ENCODE measurements at places on chromosomes 16 and 17.
A peak's percentile ranks its signal among the peaks of the same experiment; 100 is the strongest.

DNA sequence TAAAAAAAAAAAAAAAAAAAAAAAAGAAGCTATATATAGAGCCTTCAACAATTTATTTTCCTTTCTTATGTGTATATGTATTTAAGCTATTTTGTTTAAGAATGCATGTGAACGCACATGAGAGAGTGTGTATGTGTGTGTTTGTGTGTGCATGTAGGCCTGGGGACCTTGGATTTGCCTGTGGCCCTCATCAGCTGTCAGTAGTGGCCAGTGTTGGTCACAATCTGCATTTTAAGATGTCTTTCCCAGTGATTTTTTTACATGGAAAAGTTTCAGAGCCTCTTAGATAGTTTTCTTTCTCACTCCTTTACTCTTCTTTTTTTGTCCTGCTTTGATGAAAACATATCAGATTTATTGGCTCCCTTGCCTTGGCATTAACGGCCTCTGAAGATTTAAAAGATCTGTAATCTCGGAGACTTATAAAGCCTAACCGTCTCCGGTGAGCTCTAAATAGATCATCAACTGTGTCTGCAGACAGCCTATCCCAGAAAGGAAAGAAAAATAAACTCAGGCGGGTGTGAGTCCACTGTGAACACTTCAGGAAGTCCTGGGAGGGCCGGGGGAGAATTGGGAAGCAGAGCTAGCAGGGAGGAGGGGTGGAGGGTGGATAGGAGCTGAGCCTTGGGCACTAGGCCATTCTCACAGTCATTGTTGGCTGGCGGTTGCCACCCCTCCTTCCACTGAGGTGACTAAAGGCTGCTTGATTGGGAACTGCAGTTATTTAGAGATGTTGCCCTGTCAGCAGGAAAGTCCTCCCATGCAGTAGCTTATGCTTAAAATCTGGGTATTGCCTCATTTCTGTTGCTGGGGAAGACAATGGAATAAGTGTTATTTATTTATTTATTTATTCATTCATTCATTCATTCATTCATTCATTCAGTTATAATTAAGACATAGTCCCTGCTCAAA lies 86.8 kb downstream of the WWP2 start:
- DNase-seq, result no peak

DNA sequence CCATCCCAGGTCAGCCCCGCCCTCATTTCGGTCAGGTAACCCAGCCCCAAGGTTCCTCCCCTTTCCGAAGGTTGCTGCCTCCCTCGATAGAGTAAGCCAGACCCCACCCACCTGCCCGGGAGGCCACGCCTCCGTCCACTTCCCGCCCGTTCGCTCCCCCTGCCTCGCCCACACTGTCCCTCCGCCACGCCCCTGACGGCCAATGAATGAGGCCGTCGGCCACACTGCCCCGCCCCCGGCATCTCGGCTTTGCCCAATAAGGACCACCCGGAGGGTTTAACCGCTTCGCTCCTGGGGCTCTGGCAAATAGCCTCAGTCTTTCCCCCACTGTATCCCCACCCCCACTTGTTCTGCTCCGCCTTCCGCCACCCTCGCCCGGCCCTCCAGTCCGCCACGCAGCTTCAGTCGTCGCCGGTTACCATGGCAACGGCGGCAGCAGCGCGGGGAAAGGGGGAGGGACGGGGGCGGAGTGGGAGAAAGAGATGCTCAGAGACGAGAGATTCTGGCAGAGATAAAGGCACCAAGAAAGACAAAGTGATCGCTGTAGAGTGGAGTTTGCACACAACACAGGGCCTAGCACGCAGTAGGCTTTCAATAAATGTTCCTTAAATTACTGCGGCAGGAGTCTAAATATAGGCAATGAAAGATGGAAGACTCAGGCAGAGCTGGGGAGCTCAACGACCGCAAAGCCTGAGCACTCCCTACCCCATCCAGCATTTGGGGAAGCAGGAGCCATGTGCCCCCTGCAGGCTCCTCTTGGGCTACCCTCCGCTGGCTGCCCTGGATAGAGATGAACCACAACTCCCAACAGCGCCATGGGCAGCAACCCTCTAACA lies 5.1 kb downstream of the DLG4 start:
- peak; percentile 98 for DNase-seq

DNA sequence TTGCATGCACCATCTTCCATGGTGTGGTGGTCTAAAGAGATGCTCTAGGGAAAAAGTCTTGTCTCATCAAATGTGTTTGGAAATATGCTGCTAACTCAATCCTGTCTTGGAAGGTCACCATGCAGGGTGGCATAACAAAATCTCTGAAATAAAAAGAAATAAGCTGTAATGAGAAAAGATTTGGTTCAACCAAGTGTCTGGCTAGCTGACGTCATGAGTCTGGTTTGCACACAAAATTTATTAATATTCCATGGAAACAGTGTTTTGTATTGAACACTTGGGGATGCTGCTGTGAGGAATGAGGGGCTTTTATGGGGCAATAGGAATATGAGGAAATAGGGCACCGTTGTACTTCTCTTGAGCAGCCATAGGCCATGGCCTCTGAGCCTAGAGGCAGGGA lies 575.7 kb upstream of the CDH5 start:
- DNase-seq, result no peak

DNA sequence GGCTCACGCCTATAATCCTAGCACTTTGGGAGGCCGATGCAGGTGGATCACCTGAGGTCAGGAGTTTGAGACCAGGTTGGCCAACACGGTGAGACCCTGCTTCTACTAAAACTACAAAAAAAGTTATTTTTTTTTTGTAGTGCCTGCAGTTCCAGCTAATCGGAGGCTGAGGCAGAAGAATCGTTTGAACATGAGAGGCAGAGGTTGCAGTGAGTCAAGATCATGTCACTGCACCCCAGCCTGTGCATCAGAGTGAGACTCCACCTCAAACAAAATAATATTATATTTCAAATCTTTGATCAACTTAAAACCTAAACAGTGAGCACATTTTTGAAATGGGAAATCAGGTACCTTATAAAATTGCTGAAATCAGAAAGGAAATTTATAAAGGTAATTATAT lies 36.5 kb downstream of the NCOR1 start:
- no peak for DNase-seq

DNA sequence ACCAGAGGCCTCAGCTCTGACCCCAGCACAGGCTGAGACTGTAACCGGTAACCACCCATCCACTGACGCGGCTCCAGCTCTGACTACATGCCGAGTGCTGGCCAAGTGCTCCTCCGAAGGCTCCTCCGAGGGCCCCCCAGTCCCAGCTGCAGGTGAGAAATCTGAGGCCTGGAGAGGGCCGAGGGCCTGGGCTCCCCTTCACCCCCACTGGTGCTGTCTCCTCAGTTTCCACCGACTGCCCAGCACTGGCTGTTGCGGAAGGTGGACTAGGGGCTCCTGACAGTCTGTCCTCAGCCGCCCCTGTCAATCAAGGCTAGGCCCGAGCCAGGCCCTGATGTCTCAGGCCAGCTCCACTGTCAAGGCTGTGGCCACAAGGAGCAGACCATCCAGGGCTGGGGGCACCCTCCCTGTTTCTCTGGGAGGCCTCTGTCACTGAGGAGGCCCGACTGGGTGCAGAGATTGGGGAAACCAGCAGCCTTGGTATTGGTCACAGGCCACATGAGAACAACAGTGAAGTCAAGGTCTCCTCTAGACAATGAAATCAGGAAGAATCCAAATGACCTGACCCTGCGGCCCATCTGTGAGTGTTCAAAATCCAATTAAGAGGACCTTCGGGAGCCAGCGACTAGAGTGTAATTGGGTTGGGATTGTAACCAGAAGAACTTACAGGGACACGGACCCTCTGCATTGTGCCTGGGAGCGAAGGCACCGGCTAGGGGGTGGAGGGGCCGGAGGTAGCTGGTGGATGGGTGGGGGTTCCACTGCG lies 5.1 kb downstream of the TMEM235 start:
- DNase-seq, result no peak

DNA sequence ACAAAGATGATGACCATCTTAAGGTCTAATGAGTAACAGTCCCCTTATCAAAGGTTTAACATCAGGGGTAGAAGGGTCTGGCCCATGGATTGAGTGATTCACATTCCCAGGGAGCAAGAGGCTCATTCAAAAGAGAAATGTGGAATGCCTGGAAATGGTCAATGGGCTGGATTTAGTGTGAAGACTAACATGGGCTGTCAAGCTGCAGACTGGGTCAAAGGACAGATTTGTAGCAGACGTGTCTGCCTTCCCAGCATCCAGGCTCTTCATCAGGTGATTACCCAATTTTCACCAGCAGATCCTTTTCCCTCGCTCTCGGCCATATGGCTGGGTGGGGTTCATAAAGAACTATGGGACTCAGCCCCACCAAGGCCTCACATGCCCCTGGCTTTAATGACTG lies 26.8 kb downstream of the DCUN1D3 start:
- DNase-seq, result no peak

- no peak for DNase-seq
Measured at GRCh38 chr17:37830151-37830993, 85.5 kb upstream of the HNF1B start.

DNA sequence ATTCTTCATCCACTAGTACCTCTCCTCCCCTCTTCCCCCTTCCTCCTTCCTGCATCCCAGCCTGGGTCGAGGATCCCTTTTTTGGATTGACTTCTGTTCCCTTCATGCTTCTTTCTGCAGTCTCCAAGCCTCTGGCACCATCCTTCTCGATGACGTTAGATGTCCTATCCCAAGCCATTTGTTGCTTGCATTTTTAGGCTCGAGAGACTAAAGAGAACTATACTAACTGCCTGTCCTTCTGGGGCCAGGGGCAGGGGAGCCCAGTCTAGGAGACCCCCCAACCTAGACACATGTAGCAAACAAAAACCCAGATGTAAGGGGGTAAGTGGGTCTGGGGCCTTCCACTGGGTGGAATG lies 23.9 kb downstream of the UNK start:
- no peak for DNase-seq

Data from effector CD8-positive, alpha-beta T cell (primary cell).